Esophagus mucosa (tissue), 1 donor: ENCODE measurements at places on chromosomes 16 and 17. TPM values are rescaled to one million over a fixed set of nuclear protein-coding genes. Genes with fewer than 3 reads are reported as not detected.

PTX4 gene
- total RNA-seq, result not detected

CCL2 gene
- total RNA-seq, result 2.2 TPM

CACNA1H gene
- total RNA-seq, result 1.1 TPM

MRPS34 gene
- 98.6 TPM for total RNA-seq

CNGB1 gene
- total RNA-seq, result 0.32 TPM

SEPTIN12 gene
- total RNA-seq, result not detected

SPN gene
- 0.60 TPM for total RNA-seq

IKZF3 gene
- total RNA-seq, result 1.1 TPM
